CD14-positive monocyte (primary cell): ENCODE measurements at places on chromosomes 11 and 22.
A peak's percentile ranks its signal among the peaks of the same experiment; 100 is the strongest.

DNA sequence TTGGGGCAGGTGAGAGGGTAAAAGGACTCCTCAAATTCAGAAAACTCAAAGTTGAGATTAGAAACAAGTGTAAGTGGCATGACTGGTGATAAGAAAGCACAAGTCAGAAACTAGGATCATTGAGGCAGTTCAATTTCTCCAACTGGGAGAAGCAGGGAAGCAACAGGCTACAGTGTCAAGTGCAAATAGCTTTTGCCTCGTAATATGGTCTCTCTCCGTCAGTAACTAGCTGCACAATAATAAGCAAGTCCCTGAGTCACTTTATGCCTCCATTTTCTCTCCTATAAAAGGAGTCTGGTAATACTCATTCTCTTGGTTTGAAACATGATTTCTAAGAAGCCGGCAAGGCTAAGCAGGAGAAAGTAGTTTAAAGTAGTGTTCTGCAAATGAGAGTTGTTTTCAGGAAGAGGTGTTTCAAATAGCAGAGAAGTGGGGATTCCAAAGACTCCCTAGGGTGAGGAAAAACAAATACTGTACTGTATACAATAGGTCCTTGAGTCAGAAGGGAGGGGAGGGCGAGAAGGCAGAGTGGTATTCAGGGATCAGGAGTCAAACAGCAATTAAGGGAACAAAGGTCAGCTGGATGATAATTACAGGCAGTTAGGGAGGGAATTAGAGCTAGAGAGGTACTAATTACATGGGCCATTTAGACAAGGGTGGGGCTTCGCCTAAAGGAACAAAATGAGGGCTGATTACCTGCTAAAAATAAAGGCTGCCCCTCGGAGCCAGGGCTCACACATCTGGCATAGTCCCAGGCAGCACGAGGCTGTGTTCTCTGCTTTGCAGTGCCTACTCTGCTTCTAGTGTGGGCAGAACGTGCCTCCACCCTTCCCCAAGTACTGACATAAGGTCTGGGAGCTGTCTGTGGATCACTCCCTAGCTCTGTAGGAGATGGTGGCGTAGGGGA is 96.0 kb upstream of the BDNF start:
- no peak for DNase-seq

GRCh38 chr22:48951836-48952235 is 875.8 kb downstream of the BRD1 start:
- no peak for DNase-seq

DNA sequence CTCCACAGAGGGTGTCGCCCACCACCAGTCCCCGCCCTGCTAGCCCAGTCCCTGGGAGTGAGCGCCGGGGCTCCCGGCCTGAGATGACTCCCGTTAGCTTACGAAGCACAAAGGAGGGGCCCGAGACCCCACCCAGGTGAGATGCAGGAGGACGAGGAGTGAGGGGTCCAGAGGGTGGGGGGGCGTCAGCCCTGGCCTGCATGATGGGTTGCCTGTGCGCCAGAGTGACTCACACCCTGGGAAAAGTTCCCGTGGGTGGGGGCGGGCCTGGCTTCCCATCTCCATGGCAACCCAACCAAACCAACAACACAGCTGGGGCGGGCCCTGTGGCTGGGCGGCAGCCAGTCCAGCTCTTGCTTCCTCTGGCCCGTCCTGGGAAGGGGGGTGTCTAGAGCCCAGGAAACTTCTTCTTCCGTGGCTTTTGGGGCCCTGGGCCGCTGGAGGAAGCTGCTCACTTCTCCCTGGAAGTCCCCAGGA is 4.5 kb downstream of the GAS2L1 start:
- DNase-seq, result peak; percentile 98

- peak; percentile 52 for DNase-seq
These were observed 9.7 kb upstream of the LRP5 start for GRCh38 chr11:68302670-68303069.

DNA sequence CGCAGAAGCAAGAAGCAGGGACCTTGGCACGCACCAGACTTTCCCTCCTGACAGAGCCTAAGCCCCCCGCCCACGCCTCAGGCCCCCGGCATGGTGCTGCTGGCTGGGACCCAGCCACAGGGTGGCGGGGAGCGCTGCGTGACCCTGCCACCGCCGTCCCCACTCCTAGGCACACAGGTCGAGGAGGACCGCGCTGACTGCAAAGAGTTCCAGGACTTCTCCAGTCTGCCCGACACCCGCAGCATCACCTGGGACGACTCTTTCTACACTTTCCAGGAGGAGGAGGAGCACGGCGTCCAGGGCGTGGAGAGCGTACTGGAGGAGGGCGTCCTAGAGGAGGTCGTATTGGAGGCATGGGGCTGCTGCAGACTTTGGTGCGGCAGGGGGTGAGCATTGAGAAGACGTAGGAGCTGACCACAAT is 103.7 kb downstream of the TRIM51G start:
- DNase-seq, result no peak

DNA sequence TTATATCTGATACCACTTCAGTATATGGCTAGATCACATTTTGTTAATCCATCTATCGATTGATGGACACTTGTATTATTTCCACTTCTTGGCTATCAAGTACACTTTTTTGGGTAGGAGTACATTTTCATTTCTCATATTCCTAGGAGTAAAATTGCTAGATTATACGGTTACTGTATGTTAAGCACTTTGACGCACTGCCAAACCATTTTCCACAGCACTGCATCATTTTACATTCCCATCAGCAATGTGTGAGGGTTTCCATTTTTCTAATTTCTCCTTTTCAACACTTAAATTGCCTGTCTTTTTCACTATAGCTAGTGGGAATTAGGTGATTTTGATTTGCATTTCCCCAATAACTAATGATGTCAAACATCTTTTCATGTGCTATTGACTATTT is 179.3 kb upstream of the B3GAT1 start:
- no peak for DNase-seq

- peak; percentile 41 for DNase-seq
These were observed 60.2 kb downstream of the CDKN1C start for GRCh38 chr11:2825261-2825888.

DNA sequence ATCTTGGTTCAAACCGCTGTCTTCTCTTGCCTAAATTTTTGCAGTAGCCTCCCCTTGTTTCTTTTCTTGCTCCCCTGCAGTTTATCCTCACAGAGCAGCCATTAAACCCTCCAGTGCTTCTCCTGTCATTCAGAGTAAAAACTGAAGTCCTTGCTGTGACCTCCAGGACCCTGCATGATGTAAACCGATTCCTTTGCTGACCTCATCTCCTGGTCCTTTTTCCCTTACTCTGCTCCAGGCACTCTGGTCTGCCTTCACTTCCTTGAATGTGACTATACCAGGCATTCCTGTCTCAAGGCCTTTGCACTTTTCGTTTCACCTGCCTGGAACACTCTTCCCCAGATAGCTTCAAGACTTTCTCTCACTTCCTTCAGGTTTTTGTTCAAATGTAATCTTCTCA is 152.0 kb downstream of the WNT11 start:
- no peak for DNase-seq

- no peak for DNase-seq
These were observed 1862.9 kb upstream of the RAG2 start for GRCh38 chr11:38460896-38461295.

DNA sequence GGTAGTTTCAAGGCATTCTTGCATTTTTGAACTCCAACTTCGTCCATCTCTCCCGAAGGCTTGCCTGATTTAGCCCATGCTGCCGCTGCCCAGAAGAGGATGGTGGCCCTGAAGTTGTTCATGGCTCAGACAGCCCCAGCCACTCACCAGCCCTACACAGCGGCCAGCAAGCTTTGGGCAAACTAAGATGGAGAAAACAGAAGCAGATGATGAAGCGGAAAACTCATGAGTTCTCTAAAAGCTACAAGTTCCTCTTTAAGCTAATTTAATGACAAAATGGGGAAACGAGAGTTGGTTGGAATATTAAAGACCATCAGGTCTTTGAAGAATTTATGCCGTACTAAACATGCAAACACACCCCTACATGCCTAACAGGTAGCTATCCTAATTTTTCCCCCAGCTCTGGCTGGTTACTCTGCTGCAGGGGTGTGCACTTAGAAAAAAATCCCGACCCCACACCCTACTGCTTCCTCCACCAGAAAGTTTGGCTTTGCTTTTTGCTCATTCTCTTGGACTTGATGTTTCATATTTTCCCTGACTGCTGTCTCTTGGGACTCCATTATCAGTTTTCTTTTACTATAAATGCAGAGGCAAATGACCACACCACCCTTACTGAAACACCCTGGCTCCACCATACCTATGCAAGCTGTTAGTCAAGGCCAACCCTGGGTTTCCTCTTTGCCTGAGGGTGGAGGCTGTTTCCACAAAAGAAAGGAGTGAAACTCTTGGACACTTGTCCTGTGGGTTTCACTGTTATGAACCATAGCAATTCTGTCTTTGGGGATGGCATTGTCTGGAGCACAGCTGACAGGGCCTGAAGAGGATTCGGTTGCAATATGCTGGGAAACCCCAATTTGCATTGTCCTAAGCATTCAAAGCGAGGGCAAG is at the start of gene MPEG1:
Gene MPEG1 (minus strand): TSS at position 184 of the 888 bp plus-strand sequence. CDS start 62 bp downstream, at position 122.
- DNase-seq, result peak; percentile 84

DNA sequence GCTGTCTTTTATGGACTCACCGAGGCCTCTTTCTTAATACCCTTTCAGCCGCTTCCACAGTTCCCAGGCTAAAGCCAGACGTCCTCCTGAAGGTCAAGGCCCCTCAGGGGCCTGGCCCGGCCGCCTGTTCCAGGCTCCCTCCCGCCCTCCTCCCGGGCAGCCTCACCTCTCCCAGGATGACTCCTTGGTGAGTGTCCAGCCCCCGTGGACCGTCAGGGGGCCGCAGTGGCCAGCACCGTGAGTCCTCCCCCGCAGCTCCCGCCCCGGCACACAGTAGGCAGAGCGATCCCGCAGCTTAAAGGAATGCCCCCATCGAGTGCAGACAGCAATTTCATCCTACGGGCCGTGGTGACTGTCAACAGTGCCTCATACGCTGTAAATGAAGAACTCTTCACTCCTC is 32.9 kb downstream of the ELFN2 start:
- DNase-seq, result no peak

GRCh38 chr11:121595717-121596161 is 143.0 kb upstream of the SORL1-AS1 start:
- DNase-seq, result no peak

DNA sequence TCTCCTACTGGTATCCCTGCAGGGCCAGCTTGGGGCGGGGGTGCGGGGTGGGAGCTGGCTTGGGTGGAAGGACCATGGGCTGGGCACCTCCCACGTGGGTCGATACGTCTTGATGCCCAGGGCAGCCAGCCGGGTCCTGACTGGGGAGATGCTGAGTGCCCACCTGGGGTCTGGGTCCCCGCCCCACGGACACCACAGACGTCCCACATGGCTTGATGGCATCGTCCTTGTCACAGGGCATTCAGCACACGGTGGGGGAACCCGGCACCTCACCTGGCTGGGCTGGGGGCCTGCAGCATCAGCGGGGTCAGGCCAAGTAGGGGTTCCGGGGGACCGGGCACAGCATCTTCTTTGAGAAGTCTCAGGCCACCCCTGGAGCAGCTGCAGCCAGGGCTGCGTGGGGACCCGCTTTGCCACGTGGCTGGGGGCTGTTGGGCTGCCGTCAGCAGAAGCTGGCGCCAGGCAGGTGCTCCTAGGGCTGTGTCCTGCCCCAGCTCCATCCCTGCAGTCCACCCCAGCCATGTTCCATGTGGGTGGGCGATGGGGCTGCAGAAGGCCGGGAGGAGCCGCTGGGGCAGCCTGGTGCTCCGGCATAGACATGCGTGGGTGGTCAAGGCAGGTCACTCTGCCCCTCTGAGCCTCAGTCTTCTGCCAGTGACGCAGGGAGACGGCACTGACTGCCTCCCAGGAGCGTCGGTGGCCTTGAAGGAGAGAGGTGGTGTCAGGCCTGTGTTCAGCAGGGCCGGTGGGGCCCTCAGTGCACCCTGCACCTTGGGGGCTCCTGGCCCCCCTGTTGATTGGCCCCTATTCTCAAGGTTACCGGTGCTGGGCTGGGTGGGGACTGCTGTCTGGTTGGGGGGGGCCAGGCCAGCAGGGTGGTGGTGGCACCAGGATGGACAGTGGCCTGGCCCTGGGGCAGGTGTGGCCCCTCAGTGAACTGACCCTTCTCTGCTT is 8.4 kb downstream of the SELENOO start:
- DNase-seq, result no peak

GRCh38 chr11:130092661-130093060 is 23.0 kb downstream of the APLP2 start:
- DNase-seq, result no peak

- no peak for DNase-seq
These were observed 45.4 kb upstream of the DKK3 start for GRCh38 chr11:12053606-12054361.

DNA sequence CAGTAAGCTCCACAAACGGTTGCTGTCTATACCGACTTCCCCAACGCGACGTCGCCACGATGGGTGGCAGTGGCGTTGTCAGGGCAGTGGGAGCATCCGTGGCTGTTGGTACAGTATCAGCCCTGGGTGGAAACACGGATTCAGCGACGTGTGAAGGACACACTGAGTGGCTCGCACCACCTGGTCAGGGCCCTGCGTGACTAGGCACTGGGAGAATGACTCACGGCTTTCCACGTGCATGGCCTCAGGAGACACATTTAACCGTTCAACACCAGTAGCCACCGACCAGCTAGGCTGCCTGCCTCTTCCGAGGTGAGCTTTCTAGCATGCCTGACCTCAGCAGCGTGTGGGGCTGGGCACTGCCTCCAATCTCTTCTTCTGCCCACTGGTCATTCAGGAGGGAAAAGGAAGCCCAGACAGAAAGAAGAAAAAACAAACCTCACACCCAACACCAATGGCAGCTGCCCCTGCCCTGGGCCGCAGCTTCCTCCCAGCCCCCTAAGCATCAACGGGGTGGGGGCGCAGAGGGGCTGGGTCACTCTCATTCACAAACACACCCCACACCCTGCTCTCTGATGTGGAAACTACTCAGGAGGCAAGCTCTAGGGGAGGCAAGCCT is 59.0 kb downstream of the MYH9 start:
- DNase-seq, result peak; percentile 43

GRCh38 chr11:89516496-89516895 is 25.3 kb upstream of the NOX4 start:
- no peak for DNase-seq

DNA sequence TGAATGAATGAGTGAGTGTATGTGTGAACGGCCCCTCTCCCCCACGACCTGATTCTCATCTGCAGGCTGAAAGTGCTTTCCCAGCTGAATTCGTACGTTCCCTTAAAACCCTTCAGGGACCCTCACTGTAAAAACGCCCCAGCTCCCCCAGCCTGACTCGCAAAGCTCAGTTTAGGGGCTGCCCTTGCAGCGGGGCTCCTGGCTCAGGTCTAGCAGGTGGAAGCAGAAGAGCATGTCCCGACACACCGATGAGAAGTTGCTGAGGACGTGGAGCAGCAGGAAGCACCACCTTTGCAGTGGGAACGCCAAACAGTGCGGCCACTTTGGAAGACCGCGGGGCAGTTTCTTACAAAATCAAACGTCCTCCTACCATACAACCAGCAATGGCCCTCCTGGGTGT is 3.6 kb upstream of the MRPL23 start:
- no peak for DNase-seq

- peak; percentile 59 for DNase-seq
These were observed 25.9 kb upstream of the ATXN10 start for GRCh38 chr22:45645526-45646414.

- DNase-seq, result no peak
These were observed 51.0 kb downstream of the SVIP start for GRCh38 chr11:22778642-22779041.
